ENCODE measurements at places on chromosomes 2 and 18.
A peak's percentile ranks its signal among the peaks of the same experiment; 100 is the strongest.

GRCh38 chr2:148816176-148816575, 58.9 kb upstream of the KIF5C start:
- no peak for DNase-seq

DNA sequence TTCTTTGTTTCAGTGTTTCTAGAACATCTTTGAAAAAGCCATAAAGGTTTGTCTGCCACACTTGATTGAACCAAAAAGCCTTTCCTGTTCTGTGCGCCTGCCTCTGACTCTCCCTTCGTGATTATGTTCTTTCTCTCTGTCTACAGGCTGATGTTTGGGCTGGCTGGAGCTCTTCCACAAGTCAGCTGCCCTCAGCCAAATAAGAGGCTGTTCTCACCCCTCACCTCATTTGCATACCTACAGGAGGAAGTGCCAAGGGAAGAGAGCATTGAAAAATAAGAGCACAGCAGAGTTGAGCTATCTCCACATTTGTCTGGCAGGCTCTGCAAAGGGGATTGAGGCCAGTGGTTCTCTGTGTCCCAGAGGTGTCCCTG, 15.8 kb downstream of the INPP5D start:
- no peak for DNase-seq

DNA sequence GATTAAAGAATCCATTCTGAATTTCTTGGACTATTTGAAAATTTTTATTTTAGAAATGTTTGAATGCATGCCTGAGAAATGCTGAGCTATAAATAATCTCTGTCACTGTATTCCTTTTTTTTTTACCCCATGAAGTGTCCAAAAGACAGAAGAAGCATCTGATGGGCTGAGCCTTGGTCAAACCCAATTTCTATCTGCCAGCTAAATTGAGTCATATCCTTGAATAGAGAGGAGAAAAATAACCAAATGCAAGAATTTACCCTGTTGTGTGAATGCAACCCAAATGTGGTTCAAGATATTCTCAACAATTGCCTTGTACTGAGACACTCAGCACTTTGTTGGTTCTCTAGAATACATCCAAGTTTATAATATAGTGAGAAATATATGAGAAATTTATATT, 223.5 kb downstream of the UBE2E3 start:
- peak; percentile 17 for DNase-seq

GRCh38 chr2:284896-285492, 2.9 kb downstream of the ALKAL2 start:
- DNase-seq, result no peak

DNA sequence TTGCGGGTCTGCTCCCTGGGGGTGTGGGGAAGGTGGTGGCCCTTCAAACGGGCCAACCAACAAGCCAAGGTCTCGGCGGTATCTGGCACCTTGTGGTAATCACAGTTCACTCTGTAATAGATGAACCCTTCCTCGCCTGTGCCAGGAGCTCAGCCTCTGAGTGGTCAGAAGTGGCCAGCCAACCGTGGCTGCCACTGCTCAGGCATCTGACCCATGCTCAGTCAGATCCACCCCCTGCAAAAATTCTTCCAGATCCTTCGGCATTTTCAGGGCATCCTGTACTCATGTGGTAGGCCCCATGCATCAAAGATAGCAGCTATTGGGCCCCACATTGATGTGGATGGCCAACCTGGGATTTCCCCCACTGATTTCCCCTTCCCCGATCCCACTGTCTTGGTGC, 39.6 kb upstream of the SERPINE2 start:
- no peak for DNase-seq

GRCh38 chr2:190507135-190507534, 27.4 kb downstream of the NEMP2 start:
- DNase-seq, result no peak

- no peak for DNase-seq
Observed at GRCh38 chr2:214450118-214450894, 39.5 kb downstream of the VWC2L start.

- no peak for DNase-seq
Observed at GRCh38 chr2:217437290-217437870, 565.4 kb downstream of the TNS1 start.

GRCh38 chr2:38064801-38065501, 11.0 kb downstream of the CYP1B1 start:
- DNase-seq, result peak; percentile 70

DNA sequence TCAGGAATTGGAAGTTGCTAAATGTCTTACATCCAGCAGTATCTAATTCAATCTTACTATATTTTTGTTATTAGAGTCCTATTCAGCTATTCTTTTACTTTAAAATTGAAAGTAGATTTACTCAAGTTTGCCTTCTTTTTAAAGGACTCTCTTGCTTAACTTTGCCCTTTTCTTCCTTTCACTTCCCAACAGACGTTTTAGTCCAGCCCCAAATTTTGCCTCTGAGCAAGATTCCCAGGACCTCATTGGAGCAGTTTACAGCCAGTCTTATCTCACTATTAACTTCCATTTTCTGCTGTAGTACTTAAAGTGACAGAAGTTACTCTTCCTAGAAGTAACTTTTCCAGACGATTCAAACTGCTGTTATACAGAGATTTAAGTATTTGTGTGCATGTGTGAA, 1.7 kb upstream of the PRKD3 start:
- DNase-seq, result peak; percentile 73

GRCh38 chr2:84781942-84782716, 98.8 kb downstream of the TRABD2A start:
- no peak for DNase-seq

- peak; percentile 95 for DNase-seq
Observed at GRCh38 chr2:176997074-176997791, 215.4 kb upstream of the HNRNPA3 start.

DNA sequence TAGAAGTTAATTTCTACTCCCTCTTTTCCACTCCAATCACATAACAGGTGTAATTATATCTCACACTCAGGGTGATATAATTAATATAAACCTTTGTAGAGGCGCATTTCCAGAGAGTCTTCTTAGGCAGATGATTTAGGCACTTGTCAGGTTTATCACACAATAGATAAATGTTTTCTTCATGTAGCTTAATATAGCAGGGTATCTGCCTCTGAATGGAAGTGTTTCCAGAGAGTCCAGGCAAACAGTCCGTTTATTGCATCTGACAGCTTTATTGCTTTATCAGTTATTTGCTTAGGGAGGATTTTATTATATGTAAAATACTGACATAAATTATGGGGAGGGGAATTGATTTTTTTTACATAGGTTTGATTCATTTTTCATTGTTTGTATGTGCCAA, 766.3 kb downstream of the SLC4A3 start:
- no peak for DNase-seq

- no peak for DNase-seq
Observed at GRCh38 chr2:82656420-82656819, 1802.7 kb downstream of the SUCLG1 start.

DNA sequence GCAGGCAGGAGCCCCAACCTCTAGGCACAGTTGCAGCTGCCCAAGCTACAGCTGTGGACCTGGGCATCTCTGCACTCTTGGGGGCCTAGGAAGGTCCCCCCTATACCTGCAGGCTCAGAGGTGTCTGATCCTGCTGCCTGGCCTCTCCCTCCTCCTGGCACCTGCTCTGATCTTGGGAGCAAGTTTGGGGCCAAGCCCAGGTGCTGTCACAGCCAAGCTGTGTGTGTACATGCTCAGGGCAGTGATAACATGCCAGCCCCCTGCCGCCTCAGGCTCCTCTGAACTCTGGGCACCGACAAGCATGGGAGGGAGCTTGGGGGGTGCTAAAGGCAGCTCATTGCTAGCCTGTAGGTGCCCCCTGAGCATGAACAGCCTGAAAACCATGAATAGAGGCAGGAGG, 829.6 kb upstream of the VRK2 start:
- DNase-seq, result no peak

DNA sequence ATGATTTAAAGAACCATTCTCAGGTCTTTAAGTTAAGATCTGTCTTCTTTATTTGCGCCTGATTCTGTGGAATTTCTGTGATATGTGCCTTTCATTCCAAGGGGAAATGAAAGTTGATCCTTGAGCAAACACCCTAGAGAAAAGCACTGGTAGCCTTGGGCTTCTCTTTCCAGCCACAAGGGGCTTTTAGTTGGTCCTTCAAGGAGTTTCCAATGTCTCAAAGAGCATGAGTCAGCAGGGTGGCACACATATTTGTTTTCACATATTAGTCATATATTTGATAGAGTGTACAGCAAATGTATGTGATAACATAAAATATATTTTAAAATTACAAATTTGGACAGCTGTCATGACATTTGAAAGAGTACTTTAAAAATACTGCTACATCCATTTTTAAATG, 339.5 kb downstream of the TXNL1 start:
- peak; percentile 56 for DNase-seq

GRCh38 chr2:160205505-160205904, 5.4 kb upstream of the ITGB6 start:
- peak; percentile 92 for DNase-seq

DNA sequence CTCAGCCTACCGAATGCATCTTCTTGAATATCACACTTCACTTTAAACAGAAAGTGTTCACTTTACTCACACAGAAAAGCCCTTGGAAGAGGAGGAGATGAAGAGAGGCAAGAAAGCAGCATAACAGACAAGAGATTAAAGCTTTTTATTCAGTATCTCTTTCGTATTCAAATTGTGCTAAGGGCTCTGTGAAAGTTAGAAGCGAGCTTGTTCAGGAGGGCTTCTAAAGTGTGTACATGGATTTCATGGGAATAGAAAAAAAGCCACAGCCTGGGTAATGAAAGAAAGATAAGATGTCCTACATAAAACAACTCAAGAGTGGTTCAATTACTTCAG, 531.9 kb downstream of the TMEM182 start:
- no peak for DNase-seq

DNA sequence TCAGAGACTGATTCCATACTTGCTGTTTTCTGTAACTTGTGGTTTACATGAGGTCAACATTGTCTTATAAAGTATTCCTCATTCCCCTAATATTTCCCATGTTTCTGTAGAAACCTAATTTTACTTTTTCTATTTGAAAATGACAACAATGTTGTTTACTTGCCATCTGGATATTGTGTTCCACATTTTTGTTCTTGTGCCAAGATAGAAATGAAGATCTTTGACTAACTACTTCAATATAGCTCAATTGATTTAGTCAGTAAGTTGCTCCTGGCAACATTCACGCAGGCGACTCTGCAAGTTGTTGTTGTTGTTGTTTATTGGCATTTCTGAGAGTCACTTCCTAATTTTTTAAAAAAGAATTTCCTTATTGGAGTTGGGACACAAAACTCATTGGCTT, 69.5 kb downstream of the CAVIN2 start:
- no peak for DNase-seq

- DNase-seq, result no peak
Observed at GRCh38 chr18:46406539-46406932, 250.5 kb downstream of the LOXHD1 start.

DNA sequence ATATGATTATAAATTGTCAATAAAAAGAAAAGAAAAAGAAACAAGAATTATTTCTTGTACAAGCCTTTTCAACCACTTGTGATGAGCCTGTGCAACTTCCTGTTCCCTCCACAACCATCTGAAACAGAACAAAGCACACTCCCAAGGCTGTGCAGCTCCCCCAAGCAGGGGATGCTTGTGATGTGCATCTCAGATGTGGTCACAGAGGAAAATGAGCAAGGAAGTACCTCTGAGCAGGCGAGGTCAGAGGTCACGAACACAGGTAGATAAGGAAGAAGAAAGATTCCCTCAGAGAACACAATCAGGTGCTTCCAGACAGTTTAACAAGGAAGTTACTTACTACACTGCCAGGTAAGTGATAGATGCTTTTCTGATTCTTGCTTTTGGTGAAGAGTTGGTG, 274.8 kb upstream of the SLC39A10 start:
- DNase-seq, result no peak

GRCh38 chr2:172357442-172357841, 69.9 kb upstream of the ITGA6 start:
- no peak for DNase-seq

DNA sequence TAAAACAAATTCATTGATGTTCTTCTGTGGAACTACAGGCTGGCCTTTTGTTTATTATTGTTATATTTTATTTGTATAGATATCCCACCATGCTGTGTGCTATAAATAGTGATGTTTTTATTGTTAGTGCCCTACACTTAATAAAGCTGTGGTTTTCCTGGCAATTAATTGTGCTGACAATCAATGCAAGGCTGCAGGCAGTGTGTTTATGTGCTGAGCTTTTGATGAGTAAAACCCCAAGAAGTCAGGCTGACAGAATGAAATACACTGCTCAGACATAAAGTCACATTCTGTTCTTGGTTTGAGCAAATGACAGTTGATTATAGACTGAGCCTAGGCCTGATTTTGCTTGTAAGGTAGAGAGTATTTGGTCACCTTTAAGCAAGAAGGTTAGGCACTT, 362.7 kb downstream of the CPS1 start:
- no peak for DNase-seq

DNA sequence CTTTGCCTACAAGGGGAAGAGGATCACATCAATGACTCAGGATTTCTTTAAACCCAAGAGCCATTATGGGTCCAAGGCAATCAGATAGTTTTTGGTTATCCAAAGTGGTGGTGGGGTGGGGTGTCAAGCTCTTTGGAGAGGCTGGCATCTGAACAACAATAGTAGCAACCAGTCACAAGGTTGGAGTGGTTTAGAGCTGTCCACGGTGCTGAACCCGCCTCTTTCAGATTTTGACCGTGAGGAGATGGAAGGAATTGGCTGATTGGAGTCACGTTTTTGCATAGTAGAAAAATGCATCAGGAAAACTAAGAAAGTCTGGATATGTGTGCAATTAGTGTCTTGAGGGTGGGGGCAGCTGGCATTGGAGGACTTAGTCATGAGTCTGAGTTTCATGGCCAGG, 159.9 kb downstream of the LOXHD1 start:
- DNase-seq, result peak; percentile 24

DNA sequence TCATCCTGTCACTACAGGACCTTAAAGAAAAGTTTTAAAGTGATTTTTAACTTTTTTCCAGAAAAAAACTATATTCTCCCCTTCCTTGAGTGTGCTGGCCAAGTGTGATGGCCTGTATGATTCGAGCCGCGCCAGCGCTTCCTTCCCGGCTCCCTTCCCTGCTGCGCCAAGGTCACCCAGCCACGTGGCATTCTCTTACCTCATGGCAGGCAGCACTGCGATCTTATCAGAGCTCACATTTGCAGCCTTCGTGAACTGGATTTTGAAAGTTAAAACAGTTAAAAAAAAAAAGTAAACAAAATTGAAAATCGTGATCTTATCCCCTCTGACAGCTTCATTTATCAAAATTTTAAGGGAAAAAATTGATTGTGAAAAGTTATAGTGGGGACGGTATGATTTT, 279.8 kb downstream of the PTGR3 start:
- no peak for DNase-seq

DNA sequence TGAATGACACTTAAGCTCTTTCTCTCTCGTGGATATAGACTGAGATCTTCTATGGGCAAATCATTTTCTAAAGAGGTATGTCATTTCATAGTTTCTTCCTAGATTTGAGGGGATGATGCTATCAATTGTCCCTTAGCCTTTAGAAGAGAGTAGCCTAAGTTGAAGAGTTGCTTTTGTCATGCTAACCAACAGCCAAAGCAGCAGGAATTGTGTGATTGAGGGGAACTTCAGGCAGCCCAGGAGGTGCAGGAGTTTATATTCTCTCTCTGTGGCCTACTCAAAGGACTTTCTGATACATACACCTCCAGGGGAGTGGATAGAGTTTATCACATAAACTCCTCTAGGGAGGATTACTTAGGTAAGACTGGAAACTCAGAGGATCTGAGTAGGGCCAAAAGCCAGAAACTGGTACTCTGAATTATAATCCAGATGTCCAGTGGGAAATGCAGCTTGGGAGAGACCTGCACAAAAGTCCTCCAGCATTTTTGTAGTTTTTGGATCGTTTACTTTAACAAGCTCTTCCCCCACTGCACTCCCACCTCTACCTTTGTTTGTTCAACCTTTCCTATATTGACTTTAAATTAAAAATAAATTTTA, 150.7 kb upstream of the CCDC68 start:
- DNase-seq, result no peak

GRCh38 chr2:26914659-26915310, 55.7 kb upstream of the MAPRE3 start:
- no peak for DNase-seq

All from fibroblast of skin of right quadriceps (primary cell).